CD8-positive, alpha-beta T cell (primary cell): ENCODE measurements at places on chromosomes 13 and 19. TPM values are rescaled to one million over a fixed set of nuclear protein-coding genes. Genes with fewer than 3 reads are reported as not detected.

Gene TRPM4
- total RNA-seq = not detected

Gene ALOX5AP
- total RNA-seq = 16.3 TPM

Gene NKG7
- 159 TPM for total RNA-seq

Gene ZFP14
- total RNA-seq = 5.0 TPM

Gene RDH8
- not detected for total RNA-seq
